GM12864 (cell line): ENCODE measurements at places on chromosomes 2 and 18.

DNA sequence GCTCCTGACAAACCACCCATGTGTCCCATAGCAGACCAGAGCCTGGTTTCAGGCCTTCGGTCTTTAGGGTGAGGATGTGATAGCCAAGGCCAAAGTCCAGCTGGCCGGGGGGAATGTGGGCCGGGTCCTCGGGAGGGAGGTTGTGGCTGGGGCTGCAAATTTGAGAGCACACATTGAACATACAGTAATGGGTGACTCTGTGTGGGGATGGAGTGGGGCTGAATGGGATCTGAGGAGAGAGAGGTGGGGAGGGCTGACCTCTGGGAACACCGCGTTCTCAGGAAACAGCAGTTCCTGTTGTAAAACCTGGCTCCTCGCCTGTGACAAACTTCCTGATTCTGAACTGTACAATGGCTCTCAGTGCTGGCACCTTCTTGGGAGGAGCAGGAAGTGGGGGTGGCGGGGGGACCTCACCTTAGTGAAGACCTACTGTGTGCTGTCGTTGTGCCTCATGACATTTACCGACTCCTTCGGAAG lies 48.8 kb downstream of the MCFD2 start:
- DNase-seq = no peak

- DNase-seq = no peak
These were observed 213.0 kb downstream of the PID1 start for GRCh38 chr2:229057976-229058553.

DNA sequence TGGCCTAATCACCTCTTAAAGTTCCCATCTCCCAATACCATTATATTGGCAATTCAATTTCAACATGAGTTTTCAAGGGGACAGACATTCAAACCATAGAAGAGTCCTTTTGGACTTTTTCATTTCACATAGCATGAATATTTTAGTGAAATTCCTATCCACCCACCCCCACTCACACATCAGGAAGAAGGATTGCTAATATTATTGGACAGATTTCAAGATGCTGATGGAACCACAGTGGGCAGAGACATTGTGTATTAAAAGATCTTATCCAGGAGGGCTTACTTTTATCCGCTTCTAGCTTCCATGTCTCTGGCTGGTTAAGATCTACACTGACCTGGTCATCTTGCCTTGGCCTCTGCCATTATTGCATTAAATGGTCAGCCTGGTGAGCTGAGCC lies 297.4 kb upstream of the ACVR2A start:
- DNase-seq = no peak

- no peak for DNase-seq
These were observed 27.1 kb downstream of the FER1L5 start for GRCh38 chr2:96669539-96670215.

DNA sequence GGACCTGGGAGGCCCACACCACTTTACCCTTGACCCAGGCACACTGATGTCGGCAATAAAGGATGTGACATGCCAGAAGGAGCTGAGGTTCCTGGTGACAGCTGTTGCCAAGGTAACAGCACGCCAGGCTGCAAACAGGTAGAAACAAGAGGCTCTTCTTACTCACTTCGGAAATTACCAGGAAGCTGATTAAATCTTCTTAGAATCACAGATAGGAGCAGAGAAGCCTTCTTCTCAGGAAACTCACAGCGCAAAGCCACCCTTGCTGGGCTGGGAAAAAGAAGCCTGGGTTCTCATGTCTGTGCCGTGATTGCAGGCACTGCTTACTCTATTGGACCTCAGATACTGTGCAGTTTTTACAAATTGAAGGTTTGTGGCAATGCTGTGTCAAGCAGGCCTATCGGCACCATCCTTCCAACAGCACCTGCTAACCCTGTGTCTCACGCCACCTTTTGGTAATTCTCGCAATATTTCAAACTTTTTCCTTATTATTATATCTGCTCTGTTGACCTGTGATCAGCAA lies 61.0 kb upstream of the TAF1B start:
- no peak for DNase-seq

DNA sequence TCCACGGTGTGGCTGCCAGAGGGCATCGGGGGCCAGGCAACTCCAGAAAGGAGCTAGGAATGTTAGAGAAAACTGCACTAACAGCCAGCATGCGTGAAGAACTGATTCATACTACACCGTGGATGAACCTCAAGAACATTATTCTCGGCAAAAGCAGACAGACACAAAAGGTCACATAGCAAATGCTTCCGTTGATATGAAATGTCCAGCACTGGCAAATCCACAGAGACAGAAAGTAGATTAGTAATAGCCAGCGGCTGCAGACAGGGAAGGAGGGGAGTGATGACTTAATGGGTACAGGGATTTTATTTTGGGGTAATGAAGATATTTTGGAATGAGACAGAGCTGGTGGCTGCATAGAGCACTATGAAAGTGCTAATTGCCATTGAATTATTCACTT lies 37.4 kb downstream of the SCTR start:
- no peak for DNase-seq

GRCh38 chr2:121705390-121705789 lies 31.3 kb downstream of the NIFK start:
- no peak for DNase-seq

GRCh38 chr2:226187616-226188015 lies 612.0 kb downstream of the IRS1 start:
- no peak for DNase-seq

- DNase-seq = no peak
These were observed 123.9 kb upstream of the DCC start for GRCh38 chr18:52216109-52216508.

DNA sequence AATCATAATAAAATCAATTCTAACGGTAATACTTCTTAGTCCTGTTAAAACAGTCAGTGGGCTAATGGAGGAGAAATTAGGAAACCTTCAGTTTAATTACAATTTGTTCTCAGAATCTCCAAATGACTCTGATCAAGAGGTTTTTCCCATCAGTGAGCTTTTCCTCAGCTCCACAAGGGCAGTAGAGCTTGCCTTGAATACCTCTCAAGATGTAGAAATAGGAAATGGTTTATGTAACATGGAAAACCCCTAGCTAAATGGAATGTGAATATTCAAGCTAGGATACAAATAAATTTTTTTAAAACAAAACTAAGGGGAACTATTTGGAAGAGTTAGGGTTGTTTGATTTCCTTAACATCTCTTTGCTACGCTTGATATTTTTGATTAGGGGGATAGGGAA lies 87.5 kb downstream of the PLEKHM3 start:
- DNase-seq = no peak

- DNase-seq = no peak
These were observed 532.7 kb downstream of the TDRD15 start for GRCh38 chr2:21656330-21657075.

DNA sequence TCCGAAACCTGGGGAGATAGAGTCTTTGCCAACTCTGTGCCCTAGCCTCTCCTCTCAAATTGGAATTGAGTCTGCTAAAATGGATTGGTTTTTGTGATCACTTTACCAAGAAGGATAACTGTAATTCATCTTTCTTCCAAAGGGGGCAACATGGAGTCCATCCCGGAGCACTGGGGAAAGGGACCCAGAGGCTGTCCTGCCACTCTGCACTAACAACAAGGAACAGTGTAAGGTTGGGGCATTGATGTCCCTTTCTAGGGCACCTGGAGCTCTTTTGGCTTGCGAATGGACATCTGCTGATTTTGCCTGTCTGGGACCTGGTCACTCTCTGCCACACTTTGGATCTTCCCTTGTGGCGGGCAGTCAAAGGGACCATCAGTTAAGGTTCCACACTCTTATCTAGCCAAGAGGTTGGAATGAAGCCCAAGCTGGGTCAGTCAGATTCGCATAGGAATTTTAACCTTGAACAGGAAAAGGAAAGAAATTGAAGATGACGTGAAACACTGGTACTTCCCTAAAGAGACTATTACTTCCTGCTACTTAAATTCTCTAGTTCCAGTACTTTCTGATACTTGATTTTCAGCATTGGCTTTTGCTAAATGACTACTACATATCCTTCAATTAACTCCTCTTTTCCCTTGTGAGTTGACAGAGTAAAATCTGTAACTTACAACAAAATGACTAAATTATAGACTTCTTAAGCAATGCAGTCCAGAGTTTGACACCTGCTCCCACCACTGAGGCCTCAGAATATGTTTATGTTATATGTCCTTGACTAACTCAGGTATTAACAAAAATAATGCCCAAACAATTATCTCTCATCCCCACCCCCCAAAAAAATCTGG lies 64.7 kb upstream of the KLF7 start:
- no peak for DNase-seq

GRCh38 chr2:98730707-98731040 lies 258 bp downstream of the MGAT4A start:
- no peak for DNase-seq

- no peak for DNase-seq
These were observed 33.9 kb upstream of the EVA1A start for GRCh38 chr2:75594596-75594995.

GRCh38 chr2:30768036-30768686 lies 39.1 kb downstream of the CAPN13 start:
- DNase-seq = no peak

GRCh38 chr2:241161646-241162281 lies 11.5 kb downstream of the PPP1R7 start:
- DNase-seq = no peak

DNA sequence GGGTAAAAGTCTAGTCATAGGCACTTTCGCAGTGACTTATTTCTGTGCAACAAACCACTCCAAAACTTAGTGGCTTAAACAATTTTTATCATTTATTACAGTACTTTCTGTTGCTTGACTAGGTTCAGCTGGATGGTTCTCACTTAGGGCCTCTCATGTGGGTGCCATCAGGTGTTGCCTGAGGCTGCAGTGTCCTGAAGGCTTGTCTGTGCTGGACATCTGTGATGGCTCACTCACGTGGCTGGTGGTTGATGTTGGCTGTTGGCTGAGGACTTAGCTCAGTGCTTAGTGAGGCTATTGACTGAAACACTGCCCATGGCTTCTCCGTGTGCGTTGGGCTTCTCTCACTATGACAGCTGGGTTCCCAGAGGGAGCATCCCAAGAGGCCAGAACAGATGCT lies 81.4 kb upstream of the GCFC2 start:
- no peak for DNase-seq

DNA sequence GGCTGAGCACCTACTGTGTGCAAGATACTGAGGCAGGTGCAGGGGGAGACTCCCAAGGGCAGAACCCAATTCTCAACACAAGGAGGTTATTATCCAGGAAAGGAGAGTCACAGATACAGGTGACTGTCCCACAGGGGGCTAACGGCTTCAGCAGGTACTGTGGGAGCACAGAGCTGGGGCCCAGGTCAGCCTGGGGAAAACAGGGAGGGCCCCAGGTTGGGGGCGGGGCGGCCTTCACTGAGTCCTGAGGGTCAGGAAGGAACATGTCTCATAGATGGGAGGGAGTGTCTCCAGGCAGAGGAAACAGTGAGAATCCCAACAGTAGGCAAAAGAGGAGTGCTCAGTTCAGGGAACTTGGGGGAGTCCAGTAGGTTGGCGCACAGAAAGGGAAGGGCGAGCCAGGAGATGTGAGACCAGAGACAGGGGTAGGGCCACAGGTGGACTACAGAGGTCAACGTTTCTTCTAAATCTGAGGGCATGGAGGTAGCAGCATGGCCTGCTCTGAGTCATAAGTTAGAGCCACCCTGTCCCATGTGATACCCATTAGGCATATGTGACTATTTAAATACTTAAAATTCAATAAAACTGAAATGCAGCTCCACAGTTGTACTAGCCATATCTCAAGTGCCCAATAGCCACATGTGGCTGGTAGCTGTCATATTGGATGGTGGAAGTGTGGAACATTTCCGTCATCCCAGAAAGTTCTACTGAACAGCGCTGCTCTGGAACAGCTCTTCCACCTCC lies 157.2 kb downstream of the TTC32 start:
- DNase-seq = no peak

- DNase-seq = no peak
These were observed 5.1 kb upstream of the BCL11A start for GRCh38 chr2:60558536-60558935.

- DNase-seq = peak; percentile 3
These were observed 10.1 kb downstream of the CYP26B1 start for GRCh38 chr2:72137498-72138010.

DNA sequence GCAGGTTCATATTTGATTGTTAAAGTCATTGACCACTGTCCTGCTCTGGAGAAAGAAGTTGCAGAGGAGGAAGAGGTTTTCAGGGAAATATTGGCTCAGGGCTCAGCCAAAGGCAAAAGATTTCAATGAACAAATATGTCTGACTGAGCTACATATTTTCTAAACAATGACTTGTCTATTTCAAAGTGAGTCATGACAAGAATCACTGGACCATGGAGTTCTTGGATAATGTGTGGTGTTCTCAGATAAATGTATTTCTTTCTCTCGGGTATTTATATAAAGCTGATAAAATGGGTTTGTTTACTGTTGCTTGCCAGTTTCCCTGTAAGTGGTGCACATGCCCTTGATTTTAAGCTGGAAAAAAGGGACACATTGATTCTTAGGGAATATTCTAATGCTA lies 34.3 kb upstream of the RMP24 start:
- no peak for DNase-seq

- no peak for DNase-seq
These were observed 23.9 kb downstream of the MYO3B start for GRCh38 chr2:170201734-170202393.

DNA sequence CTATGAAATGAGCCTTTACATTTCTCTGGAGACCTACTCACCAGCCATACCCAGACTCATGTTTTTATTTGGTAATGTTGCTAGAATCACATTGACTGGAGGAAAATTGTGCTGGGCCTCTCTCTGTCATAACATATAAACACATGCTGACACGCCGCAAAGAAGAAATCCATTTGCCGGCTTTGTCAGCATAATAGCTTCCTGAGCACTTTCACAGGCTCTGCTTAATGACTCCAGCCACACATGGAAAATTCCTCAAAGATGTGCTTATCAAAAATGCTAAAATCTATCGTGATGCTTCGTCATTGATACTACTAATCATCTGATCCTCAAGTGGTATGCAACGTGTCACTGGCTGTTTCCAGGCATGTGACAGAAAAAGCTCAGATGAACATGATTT lies 63.1 kb downstream of the RND3 start:
- DNase-seq = no peak

- DNase-seq = no peak
These were observed 43.3 kb upstream of the LDLRAD4 start for GRCh38 chr18:13175266-13175665.

DNA sequence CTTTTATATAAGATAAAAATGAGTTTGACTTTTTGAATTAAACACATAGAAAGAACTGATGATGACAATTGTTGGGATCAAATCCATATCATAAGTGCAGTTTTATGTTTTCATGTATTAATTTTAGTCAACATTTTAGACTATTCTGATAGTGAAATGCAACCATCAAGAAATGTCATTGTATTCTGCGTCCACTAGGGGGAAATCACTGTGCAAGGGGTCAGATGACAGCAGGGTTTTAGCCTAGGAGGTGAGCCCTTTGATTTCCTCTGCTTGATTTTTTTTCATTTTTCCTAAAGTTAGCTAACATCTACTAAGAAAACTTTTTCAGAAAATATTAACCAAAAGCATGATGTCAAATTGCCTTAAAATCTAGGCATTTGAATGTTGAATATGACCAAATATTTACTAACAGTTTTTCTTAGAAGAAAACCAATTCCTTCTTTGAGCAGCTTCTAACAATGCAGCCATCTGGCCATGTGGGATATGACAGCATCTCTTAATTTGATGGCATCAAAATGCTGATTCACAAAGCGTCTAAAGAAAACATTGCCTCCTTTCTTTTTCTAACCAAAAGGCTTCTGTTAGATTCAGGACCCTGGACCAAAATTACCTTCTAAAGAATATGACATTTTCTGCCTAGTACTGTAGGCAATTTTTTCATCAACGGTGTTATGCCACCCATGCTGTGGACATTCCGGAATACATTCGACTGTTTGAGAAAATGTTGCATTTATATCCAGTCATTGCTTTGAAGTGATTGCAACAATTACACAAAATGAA lies 141.5 kb downstream of the SPHKAP start:
- no peak for DNase-seq

- DNase-seq = no peak
These were observed 117.0 kb downstream of the MGAT5 start for GRCh38 chr2:134370655-134371445.
